ENCODE measurements at places on chromosomes 7 and 10.

GRCh38 chr7:3150027-3150426 is 106.4 kb upstream of the CARD11 start:
- no peak for DNase-seq

DNA sequence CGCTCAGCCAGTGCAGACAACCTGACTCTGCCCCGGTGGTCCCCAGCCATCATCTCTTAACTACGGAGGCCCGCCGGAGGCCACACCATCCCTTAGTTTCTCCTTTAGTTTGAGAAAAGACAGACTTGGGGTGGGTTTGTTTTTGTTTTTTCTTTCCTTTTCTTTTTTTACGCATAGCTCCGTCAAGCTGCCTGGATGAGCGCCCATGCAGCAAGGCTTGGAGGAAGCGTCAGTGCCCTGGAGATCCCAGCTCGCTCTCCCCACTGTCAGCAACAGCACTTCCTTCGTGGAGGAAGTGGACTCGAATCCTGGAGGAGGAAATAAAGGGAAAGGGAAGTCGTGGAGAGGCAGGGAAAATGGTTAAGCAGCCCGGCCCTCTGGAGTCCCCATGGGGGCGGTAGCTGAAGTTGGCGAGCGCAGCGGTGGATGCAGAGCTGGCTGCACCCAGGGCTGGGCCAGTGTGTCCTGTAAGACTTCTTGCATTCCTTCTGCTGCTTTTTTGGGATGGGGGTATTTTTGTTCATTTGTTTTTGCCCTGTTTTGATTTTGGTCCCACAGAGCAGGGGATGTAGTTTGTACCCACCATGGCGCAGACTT is 35.9 kb upstream of the GJD4 start:
- no peak for DNase-seq

- DNase-seq: no peak
Observed at GRCh38 chr10:69681436-69681835, 51.4 kb downstream of the FAM241B start.

DNA sequence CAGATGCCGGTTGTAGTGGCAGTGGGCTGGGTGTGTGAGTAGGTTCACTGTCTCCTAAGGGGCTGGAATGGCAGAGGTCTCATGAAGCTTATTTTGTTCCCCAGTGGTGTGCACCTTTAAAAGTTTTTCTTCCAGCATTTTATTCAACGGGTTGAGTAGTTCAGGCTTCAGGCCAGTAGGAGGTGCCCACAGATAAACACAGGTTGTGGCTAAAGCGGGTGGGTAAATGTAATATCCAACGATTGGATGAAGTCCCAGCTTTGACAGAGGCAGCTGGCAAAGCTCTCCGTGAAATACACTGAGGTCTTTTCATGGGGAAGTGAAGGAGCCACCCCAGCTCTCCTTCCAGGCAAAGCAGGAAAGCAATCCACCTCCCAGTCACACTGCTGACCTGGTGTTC is 339.8 kb upstream of the LRRTM3 start:
- no peak for DNase-seq

DNA sequence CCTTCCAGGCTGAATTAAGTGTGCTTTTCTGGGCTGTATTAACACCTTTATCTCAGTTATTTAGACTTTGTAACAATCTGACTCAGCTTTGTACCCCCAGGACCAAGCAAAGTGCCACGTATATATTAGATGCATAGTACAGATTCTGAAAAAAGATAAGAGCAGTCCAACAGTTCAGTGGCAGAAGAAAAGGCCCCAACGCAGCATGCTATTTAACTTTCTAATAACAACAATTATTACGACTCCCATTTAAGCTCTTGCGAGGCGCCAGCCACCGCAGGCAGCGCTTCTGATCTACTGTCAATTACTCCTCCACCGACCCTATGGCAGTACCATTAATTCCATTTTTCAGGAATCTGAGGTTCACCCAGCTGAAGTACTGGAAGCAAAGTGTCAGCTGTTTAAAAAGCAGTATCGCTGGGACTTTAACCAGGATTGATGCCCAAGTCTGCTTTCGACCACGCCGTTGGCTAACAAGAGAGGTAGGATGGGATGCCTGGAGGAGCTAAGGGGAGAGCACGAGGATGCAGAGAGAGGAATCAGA is 638 bp downstream of the LIPA start:
- DNase-seq: no peak

GRCh38 chr7:49791088-49791741 is 17.8 kb downstream of the VWC2 start:
- no peak for DNase-seq

- DNase-seq: no peak
Observed at GRCh38 chr7:43042302-43042701, 70.1 kb upstream of the HECW1 start.

DNA sequence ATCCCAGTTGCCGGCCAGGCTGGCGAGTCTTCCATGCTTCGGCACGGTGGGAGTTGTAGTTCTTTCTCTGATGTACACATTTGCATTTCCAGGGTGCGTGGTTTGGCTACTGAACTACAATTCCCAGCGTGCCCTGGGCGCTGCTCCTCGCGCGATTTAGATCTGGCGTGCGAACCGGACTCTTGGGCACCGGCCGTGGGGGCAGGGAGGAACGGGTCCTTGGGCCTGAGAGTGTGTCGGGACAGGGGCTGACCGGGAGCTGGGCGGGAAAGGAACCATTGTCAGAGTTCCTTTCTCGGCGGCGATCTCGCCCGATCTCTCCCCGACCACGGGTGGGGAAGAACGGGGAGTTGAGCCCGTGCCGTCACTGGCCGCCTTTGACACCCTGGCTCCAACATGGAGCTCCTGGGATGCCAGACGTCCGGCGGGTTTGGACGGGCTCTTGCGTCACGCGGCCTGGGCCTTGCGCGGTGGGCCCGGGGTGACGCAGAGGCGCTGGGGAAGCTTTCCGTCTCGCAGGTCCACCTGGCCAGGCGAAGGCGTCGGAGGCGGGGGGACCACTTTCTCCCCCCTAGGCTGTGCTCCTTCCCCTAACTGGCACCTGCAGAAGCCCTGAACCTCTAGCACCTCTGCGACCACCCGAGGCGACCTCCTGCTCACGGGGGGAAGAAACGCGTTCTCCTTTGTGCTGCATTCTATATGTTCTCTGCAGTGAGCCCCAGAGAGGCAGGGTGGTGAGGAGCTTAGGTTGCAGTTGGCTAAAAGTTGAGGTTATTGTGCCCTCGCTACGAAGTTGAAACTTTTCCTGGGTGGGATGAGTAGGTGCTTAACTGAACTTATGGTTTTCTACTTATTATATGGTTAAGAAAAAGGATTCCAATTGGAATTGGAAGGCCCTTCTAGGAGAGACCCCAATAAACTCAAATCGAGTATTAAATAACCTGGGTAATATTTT is 824 bp downstream of the IFRD1 start:
- peak; percentile 92 for DNase-seq

- no peak for DNase-seq
Observed at GRCh38 chr10:21343087-21343486, 182.4 kb downstream of the SKIDA1 start.

GRCh38 chr7:157660971-157661610 is 324.3 kb downstream of the DNAJB6 start:
- DNase-seq: no peak

Data from activated CD4-positive, alpha-beta memory T cell treated with anti-CD3 and anti-CD28 coated beads for 36 hours (primary cell).